Astrocyte of the spinal cord (primary cell): ENCODE measurements at places on chromosomes 4 and X.

DNA sequence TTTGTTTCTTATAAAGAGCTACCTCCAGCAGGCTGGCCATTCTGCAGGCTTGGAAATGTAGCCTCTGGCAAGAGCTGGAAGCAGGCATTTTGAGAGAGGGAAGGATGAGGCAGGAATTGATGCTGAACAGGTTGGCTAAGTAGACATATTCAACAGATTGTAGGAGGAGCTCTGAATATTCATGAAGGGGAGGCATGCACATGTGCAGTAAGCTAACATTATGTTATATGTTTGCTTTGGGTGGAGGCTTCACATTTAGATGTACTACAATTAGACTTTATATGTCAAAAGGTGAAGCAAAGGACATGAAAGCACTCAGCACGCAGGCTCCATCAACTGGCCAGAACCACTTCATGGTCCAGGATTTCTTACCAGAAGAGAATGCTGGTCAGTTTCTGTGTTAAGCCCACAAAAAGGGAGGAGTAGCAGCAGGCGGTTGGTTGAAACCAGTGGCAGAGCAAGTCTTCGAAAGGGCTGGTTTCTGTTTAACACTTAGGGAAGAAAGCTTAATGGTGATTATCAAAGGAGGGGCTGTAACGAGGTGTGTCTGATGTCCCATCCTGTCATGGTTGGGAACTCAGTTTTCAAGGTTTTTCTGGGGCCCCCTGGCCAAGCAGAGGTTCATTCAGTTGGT, 54.8 kb downstream of the FGFBP1 start:
- DNase-seq: no peak

GRCh38 chr4:1727117-1728031, 6.1 kb downstream of the TACC3 start:
- peak; percentile 86 for DNase-seq

- peak; percentile 37 for DNase-seq
These were observed 176.8 kb upstream of the GLRA2 start for GRCh38 chrX:14352511-14352910.

GRCh38 chr4:4855301-4856070, 4.0 kb upstream of the MSX1 start:
- peak; percentile 18 for DNase-seq
